ENCODE measurements at places on chromosomes 12 and 14.
A peak's percentile ranks its signal among the peaks of the same experiment; 100 is the strongest.

DNA sequence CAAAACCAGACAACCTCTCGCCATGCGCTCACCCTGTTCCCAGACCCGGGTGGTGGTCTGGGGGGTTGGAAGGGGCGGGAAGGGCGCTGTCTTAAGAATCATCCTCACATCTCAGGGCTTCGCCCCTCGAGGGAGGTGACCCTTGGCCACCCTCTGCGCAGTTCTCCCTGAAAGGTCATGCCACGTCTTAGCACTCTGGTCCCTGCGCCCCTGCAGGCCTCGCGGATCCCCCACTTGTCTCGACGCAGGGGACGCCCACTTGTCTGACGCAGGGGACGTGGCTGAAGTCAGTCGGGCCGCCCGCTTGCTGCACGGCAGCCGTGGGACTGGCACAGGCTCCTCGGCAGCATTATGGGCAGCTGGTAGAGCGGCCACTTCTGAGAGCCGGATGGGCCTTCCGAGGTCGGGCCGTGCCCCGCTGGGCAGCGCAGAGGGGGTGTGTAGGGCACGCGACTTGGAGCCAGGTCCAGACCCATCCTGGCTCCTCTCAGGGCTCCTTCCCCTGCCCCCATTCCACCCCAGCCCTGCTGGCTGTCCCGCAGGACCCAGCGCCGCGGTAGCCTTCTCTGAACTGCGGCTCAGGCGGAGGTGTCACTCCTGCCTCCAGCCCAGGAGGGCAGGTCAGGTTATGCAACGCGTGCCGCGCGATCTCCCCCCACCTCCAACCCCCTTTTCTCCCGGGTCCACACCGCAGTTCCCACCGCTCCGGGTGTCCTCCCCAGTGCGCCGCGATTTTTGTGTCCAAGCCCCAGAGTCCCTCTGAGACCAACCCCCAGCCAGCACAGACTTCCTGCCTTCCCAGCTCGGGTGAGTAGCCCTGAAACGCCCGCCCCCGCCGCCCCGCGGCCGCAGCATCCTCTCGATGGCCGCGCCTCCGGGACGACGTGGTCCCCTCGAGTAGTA lies 40.9 kb upstream of the CAPRIN2 start:
- peak; percentile 73 for DNase-seq

- no peak for DNase-seq
Observed at GRCh38 chr12:132514216-132514820, 24.4 kb downstream of the FBRSL1 start.

GRCh38 chr12:70756118-70756517 lies 118.9 kb upstream of the PTPRB start:
- peak; percentile 83 for DNase-seq

DNA sequence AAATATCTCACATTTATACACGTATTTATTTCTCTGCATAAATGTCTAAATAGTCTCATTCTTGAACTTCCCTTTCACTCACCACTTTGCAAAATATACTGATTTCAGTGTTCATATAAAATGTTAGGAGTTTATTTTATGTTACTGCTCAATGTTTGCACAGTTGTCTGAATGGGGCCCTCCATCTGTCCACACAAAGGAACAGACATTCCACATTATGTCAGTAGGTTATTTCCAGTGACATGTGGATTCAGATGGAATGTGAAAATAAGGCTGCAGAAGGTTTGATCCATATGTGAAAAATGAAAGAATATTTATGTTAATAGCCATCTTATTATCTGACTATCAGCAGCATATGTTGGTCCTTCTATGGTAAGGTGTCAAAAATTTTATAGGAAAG lies 994.4 kb upstream of the SEL1L start:
- no peak for DNase-seq

DNA sequence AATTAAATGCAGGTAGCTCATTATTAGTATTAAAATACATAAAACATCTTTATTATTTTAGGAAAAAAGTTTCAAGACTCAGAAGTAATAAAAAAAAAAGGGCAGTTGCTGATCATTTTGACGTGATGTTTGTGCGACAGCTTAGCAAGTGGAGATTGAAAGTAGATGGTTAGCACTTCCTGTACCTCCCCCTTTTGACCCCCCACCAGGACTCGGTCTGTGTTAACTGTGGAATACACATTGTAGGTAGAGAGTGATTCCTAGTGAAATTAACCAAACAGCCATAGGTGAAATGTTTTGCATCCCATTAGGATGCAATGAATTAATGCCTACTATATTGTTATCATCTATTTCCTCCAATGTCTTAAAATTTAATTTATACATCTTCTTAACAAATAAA lies 120.8 kb downstream of the SLC5A8 start:
- DNase-seq: no peak

DNA sequence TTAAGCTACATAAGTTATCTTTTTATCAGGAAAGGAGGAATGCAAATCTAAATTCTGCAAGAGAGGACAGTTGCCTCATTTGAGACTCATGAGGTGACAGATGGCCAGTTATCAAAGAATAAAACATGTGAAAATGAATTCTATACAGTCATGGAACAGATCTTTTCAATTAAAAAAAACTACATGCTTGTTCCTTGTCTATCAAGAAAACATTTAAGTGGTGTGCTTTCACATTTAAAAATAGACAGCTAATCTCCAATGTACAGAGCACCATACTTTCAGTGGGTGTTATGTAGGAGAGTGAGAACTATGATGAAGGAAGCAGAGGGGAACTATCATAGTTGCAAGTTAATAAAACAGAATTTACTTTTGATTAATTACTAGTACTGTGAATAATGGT lies 76.7 kb upstream of the TTC7B start:
- DNase-seq: no peak

GRCh38 chr14:61466249-61466904 lies 145.0 kb downstream of the PRKCH start:
- DNase-seq: peak; percentile 95

GRCh38 chr14:38212111-38212510 lies 4.4 kb downstream of the SSTR1 start:
- DNase-seq: no peak

DNA sequence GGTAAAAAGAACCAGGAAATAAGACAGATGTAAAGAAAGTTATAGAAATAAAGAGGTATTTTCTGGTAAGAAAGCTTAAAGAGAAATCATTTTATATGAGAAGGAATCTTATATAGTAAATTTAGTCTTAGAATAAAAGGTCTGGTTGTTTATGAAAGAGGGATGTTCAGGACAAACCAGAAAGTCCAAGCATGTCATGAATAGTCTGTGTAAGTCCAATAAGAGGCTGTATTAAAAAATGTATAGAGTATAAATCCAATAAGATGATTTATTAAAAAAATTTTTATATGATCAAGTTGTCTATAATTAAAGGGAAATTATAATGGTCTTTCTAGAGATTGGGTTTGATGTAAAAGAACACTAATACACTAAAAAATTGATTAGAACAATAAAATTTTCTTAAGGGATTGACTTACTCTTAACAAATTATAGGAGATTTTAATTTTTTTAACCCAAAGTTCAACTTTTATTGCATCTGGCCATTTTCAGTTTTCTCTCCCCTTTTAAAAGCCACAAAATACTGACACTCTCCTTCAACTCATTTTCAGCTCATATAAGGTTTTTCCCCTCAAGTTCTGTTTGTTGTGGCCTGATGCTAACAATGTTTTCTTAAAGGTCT lies 35.1 kb downstream of the ST8SIA1 start:
- DNase-seq: no peak

GRCh38 chr14:23579739-23580138 lies 1.1 kb upstream of the JPH4 start:
- no peak for DNase-seq

DNA sequence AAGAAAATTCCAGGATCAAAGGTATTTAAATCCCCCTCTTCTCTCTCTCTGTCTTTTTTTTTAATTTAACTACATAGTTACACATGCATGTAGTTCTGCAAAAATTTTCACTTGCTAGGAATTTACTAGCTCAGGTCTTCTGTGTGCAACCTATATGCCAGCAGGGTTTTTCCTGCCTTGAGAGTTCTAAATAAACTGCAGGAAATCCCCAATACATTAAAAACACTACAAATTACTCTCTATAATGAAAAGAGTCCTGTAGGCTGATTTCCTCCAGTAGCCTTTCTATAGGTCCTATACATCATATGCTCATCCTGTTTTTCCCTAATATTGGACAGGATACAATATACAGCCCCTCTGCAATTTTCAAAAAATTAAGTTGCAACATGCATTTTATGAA lies 27.7 kb upstream of the ATXN7L3B start:
- no peak for DNase-seq

DNA sequence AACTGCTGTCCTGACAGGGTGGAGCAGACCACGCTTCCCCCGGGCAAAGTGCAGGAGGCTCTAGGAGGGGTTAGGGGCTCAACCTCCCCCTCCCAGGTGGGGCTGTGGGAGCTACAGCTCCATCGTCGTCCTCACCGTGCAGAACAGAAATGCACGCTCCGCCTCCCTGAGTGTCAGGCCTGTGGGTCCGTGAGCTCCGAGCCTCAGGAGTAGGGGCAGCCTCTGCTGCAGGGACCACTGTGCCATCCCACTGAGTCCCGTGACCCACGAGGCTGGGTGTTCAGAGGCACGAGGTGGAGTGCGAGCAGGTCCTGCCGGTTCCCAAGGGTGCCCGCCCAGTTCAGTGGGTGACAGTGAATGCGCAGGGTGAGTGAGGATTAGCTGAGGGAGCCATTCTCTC lies 48.6 kb downstream of the CACNA1C start:
- no peak for DNase-seq

DNA sequence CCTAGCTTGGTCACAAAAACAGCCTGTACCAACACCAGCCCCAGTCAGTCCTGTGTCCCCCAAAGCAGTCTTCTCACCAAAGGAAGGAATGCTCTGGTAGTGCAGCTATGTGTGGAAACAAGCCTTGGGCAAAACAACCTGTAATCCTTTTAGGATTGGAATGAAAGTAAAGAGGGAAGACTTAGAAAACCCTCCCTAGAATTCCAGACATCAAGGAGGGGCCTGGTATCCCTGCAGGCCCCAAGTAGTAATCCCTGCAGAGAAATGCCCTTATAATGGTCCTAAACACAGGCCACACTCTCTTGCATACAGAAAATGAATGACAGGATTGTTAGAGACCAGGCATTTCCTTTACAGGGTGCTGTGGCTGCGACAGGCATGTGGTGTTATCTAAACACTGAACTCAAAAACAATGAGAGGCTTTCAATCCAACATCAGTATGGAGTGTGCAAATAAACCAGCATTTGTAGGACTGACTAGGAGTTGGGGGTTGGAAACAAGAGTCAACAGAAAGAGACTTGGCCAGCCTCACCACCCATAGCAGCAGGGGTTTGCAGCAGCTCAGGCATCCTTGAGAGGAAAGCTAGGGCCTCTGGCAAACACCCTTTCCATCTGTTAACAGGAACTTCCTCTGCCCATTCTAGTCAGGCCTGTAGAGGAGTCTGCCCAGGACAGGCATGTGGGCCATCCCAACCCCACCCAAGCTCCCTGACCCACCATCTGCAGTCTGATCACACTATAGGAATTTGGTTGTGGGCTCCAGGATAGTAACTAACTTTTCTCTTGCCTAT lies 59.1 kb downstream of the DCAF5 start:
- DNase-seq: no peak

DNA sequence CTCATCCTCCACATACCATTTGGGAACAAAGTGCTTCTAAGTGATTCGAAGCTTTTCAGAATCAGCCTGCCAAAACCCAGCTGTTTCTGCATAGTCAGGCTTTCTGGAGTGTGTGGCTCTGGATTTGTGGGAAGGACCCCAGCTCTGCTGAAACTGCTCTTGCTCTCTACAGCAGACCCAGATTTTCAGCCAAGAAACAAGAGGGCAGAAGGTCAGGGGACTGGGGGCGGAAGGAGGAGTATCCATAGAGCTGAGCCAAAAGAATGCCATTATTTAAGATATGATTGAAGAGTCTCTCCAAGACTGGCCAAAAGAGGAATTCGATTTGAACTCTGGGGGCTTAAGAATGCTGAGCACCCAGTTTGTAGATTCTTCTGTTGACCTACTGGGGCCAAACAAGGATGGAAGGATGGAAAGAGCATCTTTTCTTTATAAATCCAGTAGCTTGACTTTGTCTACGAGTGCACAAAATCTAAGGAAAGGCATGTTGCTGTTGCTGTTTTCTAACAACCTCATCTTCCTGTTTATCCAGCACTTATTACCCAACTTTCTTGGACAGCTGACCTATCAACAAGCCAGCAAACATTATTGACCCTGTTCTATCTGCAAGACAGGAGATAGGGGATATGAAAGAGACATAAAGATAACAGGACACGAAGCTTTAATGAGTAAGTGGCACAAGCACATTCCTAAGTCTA lies 29.2 kb downstream of the FBLN5 start:
- DNase-seq: no peak

- DNase-seq: no peak
Observed at GRCh38 chr12:41067941-41068645, 120.0 kb upstream of the PDZRN4 start.

GRCh38 chr14:33493990-33494389 lies 456.9 kb downstream of the EGLN3 start:
- no peak for DNase-seq

GRCh38 chr14:85417396-85417795 lies 112.5 kb upstream of the FLRT2 start:
- no peak for DNase-seq

GRCh38 chr12:20426191-20426590 lies 57.9 kb downstream of the PDE3A start:
- no peak for DNase-seq

DNA sequence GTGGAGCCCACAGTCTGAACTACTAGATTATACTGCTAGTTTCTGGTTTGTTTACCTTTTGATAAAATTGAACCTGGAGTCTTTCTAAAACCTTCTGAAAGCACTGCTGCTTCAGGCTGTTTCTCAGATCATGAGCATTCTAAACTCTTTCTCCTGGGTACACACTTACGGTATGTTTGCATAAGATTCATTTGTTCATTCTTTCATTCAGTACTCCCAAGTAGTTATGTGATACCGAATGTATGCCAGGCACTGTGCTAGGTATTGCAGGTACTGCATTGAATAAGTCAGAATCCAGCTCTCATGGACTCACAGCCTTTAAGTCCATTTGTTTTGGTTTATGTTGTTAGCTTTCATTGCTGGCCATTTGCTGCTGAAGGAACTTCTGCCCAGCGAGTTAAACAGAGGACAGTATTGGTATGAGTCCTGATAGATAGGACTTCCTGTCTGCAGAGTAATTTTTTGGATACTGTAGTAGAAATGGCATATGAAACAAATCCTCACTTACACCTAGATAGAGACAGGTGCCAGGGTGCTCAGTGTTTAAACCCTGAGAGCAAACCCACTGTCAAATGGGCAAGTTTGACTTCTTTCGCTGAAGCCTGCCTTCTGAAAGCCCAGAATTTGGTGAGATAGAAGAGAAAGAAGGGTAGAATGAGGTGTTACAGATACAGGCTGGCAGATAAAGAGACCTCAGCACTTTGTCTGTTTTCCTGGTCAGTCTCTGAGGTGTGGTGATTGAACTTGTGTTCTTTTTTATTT lies 2.1 kb downstream of the SUSD6 start:
- no peak for DNase-seq

DNA sequence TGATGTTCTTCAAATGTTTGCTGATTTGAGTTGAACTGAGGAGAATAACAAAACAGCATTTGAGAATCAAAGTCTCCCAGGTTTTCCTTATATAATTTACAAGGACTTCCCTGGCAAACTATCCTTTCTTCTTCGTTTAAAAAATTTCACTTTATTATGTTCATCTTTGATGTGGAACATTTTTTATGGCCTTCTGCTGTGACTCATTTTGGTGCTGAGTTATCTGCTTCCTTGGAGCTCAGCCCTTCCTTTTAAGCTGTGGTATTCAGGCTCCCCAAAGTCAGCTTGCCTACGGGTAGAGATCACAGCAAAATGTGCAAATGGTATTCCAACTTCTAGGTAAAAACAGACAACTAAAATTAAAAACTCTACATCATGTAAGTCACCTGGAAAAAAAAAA lies 1.4 kb upstream of the ANO4 start:
- peak; percentile 36 for DNase-seq

All from epithelial cell of esophagus (primary cell).